ENCODE measurements at places on chromosomes 4 and X. TPM values are rescaled to one million over a fixed set of nuclear protein-coding genes. Genes with fewer than 3 reads are reported as not detected.

Gene IL21
- not detected for total RNA-seq

Gene GLOD5
- not detected for total RNA-seq

Gene CABS1
- not detected for total RNA-seq

Gene CORIN
- 0.12 TPM for total RNA-seq

- no peak for DNase-seq
These were observed 167.3 kb upstream of the VEGFC start for GRCh38 chr4:176959980-176960379.

DNA sequence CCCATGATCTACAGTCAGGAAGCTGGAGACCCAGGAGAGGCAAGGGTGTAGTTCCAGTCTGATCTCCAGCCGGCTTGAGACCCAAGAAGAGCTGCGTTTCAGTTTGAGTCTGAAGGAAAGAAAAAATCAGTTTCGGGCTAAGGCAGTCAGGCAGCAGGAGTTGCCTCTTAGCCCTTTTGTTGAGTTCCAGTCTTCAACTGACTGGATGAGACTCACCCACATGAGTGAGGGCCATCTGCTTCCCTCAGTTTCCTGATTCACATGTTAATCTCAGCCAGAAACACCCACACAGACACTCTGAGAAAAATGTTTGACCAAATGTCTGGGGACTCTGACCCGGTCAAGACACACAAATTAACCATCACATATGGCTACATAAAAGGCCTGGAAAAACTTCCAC is 73.6 kb upstream of the ELOVL6 start:
- no peak for DNase-seq

DNA sequence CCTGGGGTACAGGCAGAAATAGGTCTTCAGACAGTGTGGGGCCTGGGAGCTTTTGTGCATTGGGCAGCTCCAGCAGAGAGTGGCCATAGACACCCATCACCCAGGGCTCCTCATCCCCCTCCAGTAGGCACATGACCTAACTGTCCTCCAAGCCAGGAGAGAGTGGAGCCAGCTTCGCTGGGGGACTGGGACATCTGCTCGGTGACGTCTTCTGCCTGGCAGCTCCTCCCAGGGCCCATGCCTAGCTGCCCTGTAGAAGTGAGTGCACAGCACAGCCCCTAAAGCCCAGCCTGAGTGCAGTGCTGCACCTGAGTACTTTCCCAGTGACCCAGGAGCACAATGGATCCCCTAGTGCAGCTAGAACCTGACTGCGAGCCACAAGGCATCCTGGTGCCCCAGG is 279.7 kb upstream of the SLC7A11 start:
- no peak for DNase-seq

- no peak for DNase-seq
These were observed 8.6 kb upstream of the TSPAN7 start for GRCh38 chrX:38552721-38553120.

DNA sequence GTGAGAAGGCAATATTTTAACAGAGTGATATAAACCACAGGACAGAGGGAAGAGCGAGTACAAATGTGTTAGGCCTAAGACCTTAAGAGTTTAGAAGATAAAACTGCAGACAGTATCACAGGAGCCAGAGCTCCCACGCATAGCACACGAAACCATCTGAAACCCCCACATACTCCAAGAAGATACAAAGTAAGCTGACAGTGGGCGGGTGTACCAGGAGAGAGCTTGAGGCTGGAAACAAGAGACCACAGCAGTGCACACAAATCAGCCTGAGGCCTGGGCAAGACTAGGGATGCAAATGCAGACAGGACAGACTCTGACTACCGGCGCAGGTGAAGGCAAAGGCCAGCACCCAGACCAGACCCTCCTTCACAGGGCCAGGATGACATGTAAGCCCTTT is 54.1 kb upstream of the ARHGAP24 start:
- DNase-seq: no peak

DNA sequence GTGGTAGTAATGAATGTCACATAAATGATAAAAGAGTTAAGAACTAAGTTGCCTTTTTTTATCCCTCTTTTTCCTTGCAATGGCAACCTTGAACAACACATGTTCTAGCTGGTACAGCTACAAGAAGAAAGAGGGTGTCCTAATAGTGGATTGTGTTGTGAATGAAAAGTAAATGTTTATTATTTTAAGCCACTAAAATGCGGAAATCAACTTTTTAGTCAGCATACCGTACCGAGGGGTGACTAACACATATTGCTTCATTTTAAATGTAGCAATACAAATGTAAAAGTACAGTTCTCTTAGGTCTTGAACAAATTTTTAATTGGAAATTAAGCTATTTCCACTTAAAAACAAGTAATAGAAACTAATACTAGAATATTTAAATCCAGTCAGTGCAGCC is 17.7 kb upstream of the AP1AR start:
- no peak for DNase-seq

- DNase-seq: peak; percentile 71
These were observed at the start of gene AGA for GRCh38 chr4:177441803-177442622. AGA (minus strand) TSS chr4:177442437; CDS start chr4:177442375, 62 bp downstream.

GRCh38 chrX:10120828-10121227 is 35.9 kb upstream of the CLCN4 start:
- no peak for DNase-seq

GRCh38 chrX:68440442-68440841 is 7.1 kb upstream of the OPHN1 start:
- DNase-seq: no peak

DNA sequence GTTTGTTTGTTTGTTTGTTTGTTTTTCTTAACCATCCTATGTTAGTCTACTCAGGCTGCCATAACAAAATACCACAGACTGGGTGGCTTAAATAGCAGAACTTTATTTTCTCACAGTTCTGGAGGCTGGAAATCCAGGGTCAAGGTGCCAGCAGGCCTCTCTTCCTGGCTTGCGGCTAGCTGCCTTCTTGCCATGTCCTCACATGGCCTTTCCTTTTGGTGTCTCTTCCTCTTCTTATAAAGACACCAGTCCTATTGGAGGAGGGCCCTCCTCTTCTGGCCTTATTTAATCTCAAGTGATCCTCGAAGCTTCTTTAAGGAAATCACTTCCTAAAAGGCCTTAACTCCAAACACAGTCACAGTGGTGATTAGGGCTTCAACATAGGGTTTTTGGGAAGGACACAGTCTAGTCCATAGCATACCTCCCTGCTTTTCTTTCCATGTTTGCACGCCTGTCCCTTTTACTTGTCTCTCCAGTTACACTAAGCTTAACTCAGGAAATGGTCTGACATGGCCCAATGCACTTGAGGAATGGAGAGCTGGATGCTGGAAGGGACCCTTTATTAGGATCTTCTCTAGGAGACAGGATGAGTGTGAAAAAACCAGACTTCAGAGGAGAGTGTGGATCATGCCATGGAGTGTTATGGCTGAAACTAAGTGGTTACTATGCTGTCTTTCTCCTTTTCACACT is 36.0 kb upstream of the MGST2 start:
- no peak for DNase-seq

GRCh38 chr4:155889031-155889793 is 14.3 kb upstream of the TDO2 start:
- peak; percentile 96 for DNase-seq

DNA sequence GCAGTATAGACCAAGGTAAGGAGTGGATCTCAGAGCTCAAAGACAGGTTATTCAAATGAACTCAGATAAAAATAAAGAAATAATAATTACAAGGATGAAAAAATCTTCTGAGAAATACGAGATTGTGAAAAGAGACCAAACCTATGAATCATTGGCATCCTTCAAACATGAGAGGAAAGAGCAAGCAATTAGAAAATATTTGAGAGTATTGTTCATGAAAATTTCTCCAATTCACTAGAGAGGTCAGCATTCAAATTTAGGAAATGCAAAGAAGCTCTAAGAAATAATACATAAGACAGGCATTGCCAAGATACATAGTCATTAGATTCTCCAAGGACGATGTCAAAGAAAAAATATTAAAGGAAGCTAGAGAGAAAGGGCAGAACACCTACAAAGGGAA is 93.5 kb upstream of the GALNTL6 start:
- DNase-seq: no peak

DNA sequence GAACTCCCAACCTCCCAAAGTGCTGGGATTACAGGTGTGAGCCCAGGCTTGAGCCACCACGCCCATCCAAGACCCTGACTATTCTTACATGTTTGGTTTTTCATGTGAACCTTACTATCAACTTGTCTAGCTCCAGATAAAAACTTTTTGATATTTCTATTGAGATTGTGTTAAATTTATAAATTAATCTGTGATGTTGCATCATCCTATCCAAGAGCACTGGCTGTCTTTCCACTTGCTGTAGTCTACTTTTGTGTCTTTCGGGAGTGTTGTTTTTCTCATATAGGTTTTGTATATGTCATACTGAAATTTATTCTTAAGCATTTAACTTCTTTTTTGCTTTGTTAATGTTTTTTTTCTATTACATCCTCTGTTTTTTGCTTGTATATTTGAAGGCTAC is 34.6 kb downstream of the BRCC3 start:
- DNase-seq: no peak
